Uterus (tissue), 4 donors: ENCODE measurements at places on chromosomes 11 and 22. TPM values are rescaled to one million over a fixed set of nuclear protein-coding genes. Genes with fewer than 3 reads are reported as not detected.

Gene OSM
- total RNA-seq: 8.8 TPM

Gene MYEOV
- total RNA-seq: not detected

Gene SLC2A11
- 16.0 TPM for total RNA-seq

Gene PLAAT4
- total RNA-seq: 30.3 TPM

Gene VPREB1
- not detected for total RNA-seq

Gene PAMR1
- total RNA-seq: 26.8 TPM

Gene MPZL3
- total RNA-seq: 1.9 TPM

Gene PPFIBP2
- total RNA-seq: 20.2 TPM

Gene CLMP
- total RNA-seq: 76.5 TPM

Gene SNX32
- not detected for total RNA-seq

DNA sequence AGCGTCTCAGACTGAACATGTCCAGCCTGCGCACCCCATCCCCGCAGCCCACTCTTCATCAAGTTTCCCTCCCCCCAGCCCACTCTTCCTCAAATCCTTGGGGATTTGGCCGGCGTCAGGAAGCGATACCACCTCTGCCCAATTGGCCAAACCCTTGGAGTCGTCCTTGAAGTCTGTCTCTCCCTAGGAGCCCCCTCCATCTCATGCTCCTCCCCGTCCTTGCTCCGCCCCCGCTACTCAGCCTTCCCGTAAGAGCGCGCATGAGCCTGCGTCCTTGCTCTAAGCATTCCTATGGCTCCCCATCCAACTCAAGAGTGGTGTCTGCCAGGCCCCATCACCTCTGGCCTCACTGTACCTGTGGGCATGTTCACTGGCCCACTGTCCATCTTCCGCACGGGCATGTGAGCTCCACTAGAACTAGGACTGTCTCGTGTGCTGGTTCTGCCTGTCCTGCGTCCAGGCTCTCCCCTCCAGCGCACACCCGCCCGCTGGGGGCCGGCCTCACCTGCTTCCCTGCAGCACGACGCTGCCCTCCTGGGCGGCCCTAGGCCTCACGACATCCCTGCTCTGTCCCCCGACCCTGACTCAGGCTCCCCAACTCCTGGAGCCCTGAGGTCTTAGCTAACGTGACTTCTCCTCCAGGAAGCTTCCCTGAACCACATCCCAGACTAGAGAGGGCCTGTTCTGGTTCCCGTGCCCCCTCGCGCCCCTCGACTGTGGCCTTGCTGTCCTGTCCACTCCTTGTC lies 30.5 kb upstream of the TTLL12 start:
- DNase-seq: no peak

- DNase-seq: no peak
These were observed 5.1 kb downstream of the LRFN4 start for GRCh38 chr11:66861774-66862558.

GRCh38 chr11:47184711-47185304 lies 1.4 kb downstream of the PACSIN3 start:
- DNase-seq: no peak

DNA sequence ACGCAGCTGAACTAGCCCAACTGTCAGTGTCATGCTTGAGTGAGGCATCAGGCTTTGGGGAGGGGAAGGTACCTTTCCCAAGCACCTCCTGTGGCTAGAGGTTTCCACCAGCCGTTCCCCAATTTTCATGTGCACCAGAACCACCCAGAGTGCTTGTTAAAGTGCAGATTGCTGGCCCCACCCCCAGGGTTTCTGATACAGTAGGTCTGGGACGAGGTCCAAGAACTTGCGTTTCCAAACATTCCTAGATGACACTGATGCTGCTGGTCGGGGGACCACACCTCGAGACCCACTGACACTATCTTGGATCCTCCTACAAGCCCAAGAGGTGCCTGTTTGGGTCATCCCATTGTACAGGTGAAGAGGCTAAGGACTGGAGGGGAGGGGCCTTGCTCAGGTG lies 59.8 kb downstream of the PDE2A start:
- DNase-seq: no peak

GRCh38 chr11:87358461-87358860 lies 320.7 kb downstream of the TMEM135 start:
- DNase-seq: no peak

DNA sequence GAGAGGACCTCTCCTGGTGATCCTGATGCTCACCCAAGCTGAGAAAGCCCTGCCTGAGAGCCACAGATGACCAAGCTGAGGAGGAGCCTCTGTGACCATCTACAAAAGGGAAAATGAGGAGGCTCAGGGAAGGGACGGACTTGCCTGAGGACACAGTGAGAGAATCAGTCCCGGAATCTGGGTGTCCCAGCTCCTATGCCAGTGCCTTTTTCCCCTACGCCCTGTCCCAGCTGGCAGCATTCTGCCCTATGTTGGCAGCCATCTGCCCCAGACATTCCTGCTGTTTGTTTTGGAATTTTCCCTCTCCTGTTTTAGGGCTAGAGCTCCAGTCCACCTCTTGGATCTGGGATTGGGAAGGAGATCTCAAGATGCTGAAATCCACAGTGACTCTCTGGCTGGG lies 54.6 kb downstream of the C11orf58 start:
- no peak for DNase-seq

GRCh38 chr11:128733440-128734102 lies 39.7 kb downstream of the FLI1 start:
- DNase-seq: no peak

DNA sequence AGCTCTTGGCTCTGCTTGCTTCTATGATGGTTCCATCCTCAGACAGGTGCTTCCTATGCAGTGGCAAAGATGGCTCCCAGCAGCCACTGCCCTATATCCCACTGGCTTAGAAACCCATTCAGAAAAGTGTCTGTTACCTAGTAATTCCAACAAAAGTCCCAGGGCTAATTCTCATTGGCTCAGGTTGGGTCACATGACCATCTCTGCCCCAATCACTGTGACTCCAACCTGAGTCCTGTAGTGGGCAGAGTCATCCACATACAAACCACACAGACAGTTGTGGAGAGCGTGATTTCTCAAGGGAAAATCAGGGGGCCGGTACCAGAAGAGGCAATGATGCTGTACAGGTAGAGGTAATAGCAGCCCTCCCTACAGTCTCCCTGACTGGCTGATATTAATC lies 67.5 kb downstream of the LHFPL7 start:
- DNase-seq: no peak

- DNase-seq: peak; percentile 60
These were observed 80.6 kb upstream of the TIMP3 start for GRCh38 chr22:32720924-32721323.

GRCh38 chr11:12503039-12503484 lies 125.7 kb downstream of the PARVA start:
- DNase-seq: no peak

DNA sequence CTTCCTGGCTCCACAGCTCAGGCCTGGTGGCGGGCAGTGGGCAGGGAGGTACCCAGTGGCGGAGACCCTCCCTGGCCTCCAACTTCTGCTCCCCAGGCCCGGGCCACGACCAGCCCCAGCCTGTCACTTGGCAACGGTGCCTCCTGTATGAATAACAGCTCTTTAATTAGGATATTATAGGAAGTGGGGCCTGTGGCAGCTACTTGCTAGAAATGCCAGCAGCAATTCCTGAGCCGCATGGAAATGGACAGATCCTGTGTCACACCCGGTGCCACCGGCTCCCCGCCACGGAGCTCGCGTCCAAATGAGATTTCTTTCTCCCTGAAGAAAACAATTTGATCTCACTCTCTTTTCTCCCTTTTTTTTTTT lies 104.5 kb downstream of the CHST1 start:
- DNase-seq: no peak

DNA sequence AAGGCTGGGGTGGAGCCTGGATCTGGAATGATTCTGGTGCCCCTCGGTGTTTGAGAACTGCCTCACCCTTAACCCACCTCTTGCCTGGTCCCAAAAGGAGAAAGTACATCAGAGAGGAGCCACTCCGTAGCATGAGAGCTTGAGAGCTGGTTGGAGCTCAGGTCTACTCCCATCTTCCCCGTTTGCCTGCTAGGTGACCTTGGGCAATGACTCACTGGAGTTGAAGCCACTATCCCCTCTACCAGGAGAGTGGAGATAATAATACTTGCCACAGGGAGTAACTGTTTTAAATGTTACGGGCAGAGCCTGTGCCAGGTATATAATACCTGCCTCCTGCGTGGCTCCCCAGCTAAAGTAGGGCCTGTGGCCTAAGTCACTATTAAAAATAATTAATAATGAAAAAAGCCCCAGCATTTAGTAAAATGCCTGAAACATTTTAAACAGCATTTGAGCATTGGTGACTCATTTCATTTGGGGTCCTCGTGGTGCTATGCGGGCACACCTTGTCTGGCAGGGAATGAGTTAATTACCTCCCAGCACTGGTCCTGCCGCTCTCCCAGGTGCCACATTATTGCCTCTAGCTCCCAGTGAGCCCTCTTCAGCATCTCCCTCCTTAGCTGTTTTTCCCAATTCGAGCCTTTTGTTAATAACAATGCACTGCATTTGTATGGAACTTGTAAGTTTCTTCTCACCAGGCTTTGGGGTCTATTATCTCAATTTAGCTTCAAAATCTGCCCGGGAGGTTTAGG lies 22.5 kb downstream of the CYTH4 start:
- DNase-seq: no peak

- DNase-seq: no peak
These were observed 49.5 kb upstream of the HSPA8 start for GRCh38 chr11:123111465-123111864.

GRCh38 chr11:114449845-114450244 lies 10.6 kb downstream of the REXO2 start:
- no peak for DNase-seq

- DNase-seq: no peak
These were observed 455.8 kb downstream of the LRRC4C start for GRCh38 chr11:41003339-41004282.

DNA sequence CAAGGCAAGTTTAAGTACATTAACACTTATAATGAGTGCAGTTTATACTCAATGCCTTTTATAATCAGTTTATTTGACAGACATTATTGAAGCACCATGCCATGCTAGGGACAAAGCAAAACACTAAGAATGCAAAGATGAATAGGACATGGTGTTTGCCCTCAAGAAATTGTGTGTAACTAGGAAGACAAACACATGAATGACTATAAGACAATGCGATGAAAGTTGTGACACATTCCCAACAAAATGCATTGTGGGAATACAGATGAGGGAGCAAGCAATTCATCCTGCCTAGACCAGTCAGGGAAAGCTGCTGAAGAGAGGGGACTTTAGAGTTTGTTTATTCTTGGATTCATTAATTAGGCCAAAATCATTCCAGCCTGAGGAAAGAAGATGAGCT lies 133.8 kb upstream of the TRPC6 start:
- DNase-seq: no peak

GRCh38 chr11:118883368-118884071 lies at the start of gene CXCR5:
Gene CXCR5, plus strand, starts transcription at chr11:118883892. Its CDS starts 50 bp downstream, at chr11:118883942.
- no peak for DNase-seq

DNA sequence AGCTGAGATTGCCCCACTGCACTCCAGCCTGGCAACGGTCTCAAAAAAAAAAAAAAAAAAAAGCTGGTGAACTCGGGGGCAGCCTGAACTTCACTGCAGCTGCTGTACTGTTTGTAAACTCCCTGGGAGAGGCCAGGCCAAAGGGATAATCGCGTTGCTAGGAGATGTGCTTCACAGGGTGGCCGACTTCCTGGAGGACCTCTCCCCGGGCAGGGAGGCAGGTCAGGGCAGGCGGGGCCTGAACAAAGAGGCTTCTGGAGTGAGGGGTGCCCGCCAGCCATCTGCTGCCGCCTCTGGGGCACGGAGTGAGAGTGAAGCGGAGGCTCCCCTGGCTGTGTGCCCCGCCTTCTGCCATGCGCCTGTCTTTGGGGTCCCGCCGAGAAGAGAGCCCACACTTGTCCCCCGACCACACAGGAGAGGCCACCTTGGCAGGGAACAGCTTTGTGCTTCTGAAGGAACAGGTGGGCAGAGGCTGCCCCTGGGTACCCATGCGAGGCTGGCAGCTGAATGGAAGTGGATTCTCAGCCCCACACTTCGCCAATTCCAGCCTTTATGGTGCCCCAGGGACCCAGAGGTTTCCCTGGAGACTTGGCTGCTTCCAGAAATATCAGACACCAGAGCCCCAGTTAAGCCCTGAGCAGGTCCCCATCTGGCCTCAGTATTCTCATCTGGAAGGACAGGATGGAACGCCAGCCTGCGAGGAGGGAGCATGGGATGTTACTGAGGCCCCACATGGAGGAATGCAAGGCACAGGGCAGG lies 29.6 kb downstream of the TMEM184B start:
- no peak for DNase-seq

DNA sequence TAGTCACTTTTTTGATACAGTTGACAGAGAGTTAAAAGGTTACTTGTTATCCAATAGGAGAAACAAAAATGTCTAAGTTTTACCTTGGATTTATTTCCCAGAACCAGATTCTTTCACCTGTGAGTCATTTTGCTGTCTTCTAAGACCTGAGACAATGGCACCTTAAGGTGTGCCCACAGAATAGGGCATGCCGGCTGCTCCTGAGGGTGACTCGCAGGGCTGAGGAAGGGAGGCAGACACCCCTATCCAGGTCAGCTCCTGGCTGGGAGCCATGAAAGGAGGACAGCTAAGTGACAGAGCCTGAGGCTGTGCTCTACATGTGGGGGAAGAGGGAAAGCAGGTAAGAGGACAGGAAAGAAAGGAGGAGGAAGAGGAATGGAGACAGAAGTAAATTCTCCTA lies 67.8 kb downstream of the RASSF10 start:
- DNase-seq: no peak

DNA sequence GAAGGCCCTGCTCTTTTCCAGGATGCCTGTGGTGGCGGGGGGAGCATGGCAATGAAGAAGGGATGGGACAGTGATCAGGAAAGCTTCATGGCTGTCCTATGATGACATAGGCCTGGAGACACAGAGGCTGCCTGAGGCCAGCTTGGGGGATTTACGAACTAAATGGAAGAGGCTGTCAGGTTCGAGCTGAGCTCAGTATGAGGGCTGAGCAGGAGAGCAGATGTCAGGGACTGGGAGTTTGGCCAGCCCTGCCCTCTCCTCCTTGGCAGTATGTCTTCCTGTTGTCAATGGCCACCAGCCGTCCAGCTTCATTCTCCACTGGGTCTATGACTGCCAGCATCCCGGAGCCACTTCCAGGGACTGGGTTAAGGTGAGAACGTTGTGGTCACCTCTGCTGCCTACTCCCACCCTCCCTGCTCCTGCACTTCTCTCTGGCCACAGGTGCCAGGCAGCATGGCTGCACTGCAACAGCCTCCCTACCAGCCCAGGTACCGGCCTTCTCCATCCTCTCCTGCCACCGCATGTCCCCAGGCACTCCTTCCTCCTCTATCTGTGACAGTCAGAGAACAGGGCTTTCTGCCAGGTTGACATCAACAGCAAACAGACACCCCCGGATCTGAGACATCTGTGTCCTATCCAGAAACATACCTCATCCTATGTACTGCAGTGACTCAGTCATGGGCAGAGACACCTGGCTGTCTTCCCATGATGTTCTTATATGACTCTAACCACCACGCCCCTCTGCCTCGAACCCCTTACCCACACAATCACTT lies 75.1 kb downstream of the KIRREL3 start:
- no peak for DNase-seq
